ENCODE measurements at places on chromosomes 13 and 19. TPM values are rescaled to one million over a fixed set of nuclear protein-coding genes. Genes with fewer than 3 reads are reported as not detected.

- no peak for DNase-seq
These were observed 364.0 kb downstream of the LMO7 start for GRCh38 chr13:76000131-76000530.

GRCh38 chr19:31316201-31316951 is 32.9 kb downstream of the TSHZ3 start:
- no peak for DNase-seq

- no peak for DNase-seq
These were observed 143.5 kb downstream of the SLC7A1 start for GRCh38 chr13:29451976-29452375.

DNA sequence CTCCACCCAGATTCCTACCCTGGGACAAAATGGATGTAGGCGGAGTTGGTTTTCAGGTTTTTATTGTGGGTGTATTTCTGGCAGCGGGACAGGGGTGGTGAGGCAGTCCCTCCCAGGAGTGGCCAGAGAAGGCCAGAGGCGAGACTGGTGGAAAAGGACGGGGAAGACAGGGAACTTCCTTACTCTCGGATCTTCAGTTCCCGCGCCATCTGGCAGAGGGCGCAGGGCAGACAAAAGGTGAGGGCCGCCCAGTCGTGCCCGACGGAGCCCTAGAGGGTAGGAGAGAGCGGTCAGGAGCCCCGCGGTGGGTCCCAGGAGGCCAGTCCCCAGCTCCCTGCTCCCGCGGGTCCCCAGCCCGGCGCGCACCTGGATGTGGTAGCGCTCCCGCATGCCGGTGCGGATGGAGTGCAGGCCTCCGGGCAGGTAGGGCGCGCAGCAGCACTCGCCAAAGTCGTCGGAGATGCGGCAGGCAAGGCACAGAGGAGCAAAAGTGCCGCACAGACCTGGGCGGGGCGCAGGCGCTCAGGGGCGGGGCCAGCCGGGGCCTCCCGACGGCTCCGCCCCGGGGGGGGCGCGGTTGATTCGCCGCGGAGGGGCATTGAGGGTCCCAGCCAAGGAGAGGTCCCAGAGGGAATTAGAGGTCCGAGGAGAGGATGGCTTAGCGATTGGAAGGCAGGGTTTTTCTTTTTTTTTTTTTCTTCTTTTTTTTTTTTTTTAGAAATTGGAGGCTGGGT is 3.0 kb downstream of the CNFN start:
- peak; percentile 67 for DNase-seq

DNA sequence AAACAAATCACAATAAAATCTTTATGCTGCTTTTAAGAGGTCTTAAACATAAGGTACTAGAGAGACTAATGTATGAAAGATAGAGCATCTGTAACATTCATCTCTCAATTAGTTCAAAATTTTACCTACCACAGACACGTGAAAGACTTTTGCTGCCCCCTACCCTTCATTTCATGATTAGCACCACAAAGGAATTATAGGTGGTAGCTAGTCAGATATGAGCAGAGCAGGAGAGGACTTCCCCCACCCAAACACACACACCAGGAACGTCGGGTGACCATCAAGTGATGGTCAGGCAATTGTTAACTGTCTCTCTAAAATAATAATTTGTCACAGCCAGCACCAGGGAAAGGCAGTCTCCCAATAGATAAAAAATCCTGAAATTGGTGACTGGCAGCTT is 1531.7 kb upstream of the SPRY2 start:
- no peak for DNase-seq

DNA sequence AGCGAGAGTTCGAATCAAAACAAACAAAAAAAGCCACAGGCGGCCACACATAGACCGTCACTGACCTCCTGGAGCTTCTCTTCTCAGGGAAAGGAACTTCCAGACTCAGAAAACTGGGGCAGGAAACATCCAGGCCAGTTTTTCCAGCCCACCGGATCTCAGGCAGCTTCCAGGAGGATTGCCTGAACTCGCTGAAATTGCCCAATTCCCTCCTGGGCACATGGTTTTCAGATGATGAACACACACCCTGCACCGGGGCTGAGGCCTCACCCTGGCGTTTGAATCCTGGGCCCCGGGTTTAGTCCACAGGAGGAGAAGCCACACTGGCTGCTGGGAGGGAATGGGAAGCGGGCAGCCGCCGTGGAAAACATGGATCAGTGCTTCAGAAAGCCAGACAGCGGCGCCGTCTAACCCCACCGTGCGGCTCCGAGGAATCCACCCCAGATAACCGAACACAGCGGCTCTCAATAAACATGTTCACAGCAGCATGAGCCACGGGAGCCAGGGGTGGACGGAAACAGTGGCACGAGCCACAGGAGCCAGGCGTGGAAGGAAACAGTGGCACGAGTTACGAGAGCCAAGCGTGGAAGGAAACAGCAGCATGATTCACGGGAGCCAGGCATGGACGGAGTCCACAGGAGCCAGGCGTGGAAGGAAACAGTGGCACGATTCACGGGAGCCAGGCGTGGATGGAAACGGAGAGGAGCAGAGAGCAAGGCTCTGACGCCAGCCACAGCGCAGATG is 18.2 kb upstream of the PTBP1 start:
- DNase-seq = peak; percentile 95

GRCh38 chr19:12647490-12648071 is 19.0 kb downstream of the MAN2B1 start:
- no peak for DNase-seq

- no peak for DNase-seq
These were observed 6.4 kb downstream of the YIPF2 start for GRCh38 chr19:10921910-10922637.

GRCh38 chr19:2770055-2771013 is 12.7 kb downstream of the SGTA start:
- no peak for DNase-seq

GRCh38 chr19:47106821-47107201 is 6.8 kb downstream of the ZC3H4 start:
- no peak for DNase-seq

DNA sequence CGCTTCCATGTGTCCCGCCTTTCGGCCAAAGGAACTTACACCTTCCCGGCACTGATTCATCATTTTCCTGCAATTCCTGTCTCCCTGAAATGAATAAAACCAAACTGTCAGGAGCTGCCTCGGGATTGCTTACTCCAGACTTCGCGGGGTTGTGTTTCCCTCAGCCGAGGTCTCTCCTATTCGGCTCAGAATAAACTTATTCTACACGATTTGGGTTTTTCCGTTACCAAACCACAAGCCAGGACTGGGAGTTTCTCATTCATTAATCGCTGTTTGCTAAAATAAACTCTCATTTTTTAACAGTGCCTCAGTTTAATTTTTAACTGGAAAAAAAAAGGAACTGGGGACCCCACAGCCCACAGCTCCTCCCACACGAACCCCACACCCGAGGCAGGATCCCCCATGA is 667 bp downstream of the ZNF878 start:
- DNase-seq = no peak

DNA sequence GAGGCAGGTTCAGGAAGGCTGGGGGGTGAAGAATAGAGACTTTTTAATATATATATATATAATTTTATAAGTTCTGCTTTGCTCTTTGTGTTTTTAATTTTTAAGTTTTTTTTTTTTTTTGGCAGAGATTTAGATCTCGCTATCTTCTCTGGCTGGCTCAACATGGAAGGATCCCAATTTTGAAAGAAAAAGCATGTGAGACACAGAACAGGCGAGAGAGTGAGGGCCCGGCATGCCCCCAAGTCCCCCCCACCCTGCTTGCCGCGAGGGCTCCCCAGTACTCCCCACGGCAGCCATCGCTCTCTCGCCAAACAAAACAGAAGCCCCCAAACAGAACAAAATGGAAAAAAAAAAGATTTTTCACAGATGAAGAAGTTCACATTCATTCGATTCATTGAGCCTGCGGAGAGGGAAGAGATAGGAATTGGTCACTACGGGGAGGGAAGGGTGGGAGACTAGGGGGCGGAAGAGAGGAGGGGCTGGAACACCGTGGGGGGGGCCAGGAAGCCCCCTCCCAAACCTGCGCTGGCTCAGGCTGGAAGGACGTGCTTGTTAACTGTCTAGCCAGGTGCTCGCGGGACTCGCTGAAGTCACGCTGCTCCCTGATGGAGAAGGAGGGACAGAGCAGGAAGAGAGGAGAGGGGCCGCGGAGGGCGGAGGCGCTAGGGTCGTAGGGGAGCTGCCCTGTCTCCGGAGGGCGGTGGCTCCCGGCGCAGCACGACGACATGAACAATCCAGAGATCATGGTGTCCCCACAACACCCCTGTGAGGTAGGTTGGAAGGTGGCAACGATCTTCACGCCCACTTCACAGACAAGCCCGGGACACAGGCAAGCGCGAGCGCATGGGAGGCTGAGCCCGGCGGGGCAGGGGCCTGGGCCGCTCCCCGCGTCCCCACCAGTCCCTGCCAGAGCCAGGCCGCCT is 10.6 kb downstream of the KHSRP start:
- DNase-seq = no peak

- DNase-seq = no peak
These were observed 179.7 kb downstream of the SPRY2 start for GRCh38 chr13:80161219-80161618.

GRCh38 chr13:60696602-60697001 is 299.6 kb downstream of the TDRD3 start:
- DNase-seq = no peak

DNA sequence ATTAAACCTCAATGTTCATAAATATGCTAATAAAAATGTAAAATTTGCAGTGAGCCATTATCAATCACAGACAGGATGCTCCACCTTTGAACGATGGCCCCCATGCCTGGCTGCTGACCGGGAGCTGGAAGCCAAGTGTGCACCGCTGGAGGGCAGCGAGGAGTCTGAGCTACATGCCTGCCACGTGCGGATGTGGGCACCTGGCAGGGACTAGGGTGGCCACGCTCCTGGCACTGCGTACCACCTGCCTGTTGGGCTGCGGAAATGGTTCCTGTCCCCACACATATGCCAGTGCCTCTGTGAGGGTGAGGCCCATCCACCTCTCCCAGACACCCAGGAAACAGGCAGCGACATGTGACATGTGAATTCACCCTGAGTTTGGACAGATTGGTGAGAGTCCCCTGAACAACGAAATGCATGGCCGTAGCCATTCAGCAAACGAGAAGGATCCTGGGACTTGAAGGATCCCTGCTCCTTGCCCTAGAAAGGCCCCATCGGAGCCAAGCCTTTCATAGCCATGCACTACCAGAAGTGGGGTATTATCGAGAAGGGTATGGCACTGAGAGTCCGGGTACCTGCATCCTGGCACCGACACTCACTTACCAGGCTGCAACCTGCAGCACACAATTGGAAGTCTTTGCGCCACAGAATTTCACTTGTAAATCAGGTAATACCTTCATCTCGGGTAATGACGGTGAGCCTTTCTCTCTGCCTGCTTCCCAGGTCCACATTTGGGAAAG is 35.8 kb downstream of the TSHZ3 start:
- DNase-seq = no peak

- DNase-seq = no peak
These were observed 617.7 kb upstream of the SLITRK1 start for GRCh38 chr13:84500016-84500415.

DNA sequence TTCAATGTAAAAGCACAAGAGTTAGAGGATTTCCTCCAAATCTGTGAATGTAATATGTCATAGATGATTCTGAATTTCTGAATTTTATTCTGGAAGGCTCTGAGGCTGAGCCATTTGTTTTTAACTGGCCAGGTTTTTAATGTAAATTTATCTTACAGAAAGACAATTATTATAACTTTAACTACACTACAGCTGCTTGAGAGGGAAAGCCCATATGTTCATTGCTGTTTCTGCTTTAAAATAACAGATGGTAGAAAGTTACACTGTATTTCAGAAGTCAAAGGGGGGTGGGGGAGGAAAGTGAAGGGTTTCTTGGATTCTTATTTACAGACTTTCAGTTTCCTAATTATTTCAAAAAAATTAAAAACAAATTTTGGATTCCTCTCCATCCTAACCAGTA is 62.8 kb downstream of the DNAJC15 start:
- DNase-seq = no peak

DNA sequence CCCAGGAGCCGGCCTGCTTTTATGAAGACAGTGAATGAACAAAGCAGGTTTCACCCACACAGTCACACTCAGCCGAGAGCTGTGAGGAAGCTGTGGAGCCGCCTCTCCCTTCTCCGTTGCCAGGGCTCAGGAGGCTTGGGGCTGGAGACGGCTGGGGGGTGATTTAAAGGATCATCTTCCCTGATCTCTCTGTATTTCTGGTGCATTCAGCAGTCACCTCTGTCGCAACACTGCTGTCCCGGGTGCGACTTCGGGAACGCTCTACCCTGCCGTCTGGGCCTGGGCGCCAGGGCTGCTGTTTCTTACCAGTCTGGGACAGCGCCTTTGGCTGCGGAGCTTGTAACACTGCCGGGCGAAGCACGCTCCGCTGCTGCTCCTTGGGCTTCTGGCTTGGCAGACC is 18.1 kb downstream of the CAPS start:
- DNase-seq = no peak

- DNase-seq = no peak
These were observed at the start of gene NFIX for GRCh38 chr19:12994701-12995595. Gene NFIX (plus strand): TSS chr19:12995475. CDS start chr19:12995838, 363 bp downstream.

- DNase-seq = no peak
These were observed 5.6 kb downstream of the CEACAM4 start for GRCh38 chr19:41621226-41621625.

DNA sequence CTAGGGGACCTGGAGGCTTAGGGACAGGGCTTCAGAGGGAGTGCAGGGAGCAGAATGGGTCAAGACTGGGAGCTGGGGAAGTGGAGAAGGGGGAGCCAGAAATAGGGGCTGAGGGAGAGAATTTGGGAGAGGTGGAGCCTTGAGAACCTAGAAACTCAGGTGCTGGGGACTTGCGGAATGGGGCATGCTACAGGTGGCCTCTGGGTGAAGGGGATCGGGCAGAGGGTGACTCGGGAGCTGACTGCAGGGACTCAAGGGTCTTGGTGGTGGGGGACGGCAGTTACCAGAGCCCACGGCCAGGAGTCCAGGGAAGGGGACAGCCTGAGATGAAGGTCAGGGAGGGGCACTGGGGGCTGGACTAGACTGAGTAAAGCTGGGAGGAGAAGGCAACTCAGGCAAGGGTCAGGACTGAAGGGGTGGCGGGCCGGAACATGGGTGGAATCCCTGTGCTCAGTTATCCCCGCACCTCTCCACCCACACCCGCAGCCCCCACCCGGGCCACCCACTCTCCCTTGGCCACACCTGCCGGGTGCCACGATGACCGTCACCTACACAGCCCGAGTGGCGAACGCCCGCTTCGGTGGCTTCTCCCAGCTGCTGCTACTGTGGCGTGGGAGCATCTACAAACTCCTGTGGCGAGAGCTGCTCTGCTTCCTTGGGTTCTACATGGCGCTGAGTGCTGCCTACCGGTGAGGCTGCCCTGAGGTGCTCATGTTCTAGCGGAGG is 628 bp downstream of the BEST2 start:
- no peak for DNase-seq

Gene ZNF607
- total RNA-seq = not detected

Gene KLK15
- total RNA-seq = not detected

Gene GRIK5
- total RNA-seq = not detected

Gene CEACAM1
- total RNA-seq = not detected

Gene CSNK1A1L
- total RNA-seq = not detected

Gene ZNF560
- total RNA-seq = not detected

Gene ZNF578
- total RNA-seq = 0.58 TPM

Gene ADM5
- not detected for total RNA-seq

All from SJSA1 (cell line).